SW 1271 (cell line): ENCODE measurements at places on chromosomes 1 and 21.

GRCh38 chr1:244868484-244869363 lies 4.4 kb upstream of the HNRNPU start:
- DNase-seq, result no peak

- DNase-seq, result no peak
Measured at GRCh38 chr1:209241487-209241886, 342.0 kb upstream of the CAMK1G start.

DNA sequence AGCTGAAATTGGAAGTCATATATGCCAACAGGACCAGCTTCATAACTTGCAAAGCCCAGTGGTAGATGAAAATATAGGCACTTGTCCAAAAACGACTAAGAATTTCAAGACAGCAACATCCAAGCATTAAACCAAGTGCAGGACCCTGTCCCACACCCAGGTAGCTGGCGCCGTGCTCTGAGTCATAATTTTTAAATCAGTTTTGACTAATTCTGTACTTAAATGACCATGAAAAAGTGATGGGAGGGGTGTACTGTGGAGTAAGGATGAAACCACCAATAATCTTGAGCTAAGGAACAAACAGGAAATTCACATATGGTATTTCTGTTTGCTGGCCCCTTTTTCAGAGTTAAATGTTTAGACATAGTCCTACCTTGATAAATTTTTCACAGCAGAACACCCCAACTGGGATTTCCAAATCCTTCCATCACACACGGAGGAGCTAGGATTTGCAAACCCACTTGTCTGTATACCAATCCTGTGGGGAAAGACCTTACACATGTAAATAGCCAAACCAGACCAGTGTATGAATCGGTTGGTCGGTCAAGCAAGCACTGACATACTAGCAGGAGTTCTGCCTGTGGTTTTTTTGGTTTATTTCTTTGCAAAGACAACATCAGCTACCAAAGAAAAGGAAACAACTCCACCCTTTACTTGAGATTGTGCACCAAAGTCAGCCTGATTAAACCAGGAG lies 235.7 kb upstream of the RAB4A start:
- no peak for DNase-seq

DNA sequence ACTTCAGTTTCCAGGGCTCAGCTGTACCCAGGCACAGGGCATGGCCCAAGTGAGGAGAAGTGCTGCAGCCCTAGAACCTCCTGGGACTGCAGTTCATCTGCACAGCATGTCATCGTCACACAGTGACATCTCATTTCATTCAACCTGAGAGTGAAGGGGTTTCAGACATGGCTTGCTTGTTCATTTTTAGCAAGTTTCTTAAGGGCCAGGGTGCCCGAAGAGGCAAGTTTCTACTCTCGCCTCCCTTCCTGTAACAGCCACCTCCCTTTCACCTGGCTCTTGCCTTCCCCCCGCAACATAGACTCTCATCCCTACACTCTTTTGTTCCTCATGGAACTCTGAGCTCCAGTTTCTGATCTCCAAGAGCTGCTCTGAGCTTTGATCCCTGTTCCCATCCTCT lies 108.1 kb downstream of the C1orf21 start:
- no peak for DNase-seq

DNA sequence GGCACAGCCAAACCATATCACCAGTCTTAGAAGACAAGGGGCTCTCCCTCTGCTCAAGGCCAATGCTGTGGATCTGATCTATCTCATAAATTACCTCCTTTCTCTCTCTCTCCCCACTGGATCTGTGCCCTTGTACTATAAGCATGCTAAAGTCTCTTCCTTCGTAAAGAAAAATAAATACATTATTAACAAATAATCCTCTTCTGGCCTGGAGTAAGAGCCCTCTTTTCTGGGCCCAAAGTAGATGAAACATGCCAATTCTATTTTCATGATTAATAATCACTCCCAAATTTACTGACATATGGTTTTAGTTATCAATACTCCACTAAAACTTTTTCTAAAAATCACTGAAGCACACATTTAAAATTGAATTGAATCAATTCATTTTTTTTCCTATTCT lies 889.7 kb downstream of the ADGRL2 start:
- DNase-seq, result no peak

DNA sequence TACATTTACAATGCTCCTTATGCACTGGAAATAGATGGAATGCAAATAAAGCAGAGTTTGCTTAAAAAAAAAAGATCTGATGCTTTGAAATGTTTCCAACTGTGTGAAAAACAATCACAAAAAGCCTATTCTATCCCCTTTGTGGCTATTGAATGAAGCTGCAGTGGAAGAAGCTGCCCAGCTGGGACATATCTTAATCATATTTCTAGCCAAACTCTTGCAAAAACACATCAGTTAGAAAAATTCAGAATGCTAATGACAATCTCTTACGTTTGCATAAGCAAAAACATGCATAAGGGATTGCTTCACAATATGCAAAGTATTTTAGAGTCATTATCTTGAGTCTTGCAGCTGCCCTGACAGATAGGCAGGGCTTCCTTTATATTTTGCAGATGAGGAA lies 526.4 kb upstream of the USP24 start:
- no peak for DNase-seq
